ENCODE measurements at places on chromosomes 1 and 21. TPM values are rescaled to one million over a fixed set of nuclear protein-coding genes. Genes with fewer than 3 reads are reported as not detected.

MCOLN3 gene
- total RNA-seq, result 5.8 TPM

LPAR3 gene
- 33.5 TPM for total RNA-seq

SPATA1 gene
- 1.3 TPM for total RNA-seq

PDC gene
- total RNA-seq, result not detected

AKR7A3 gene
- 1.2 TPM for total RNA-seq

GJA5 gene
- total RNA-seq, result 2.0 TPM

TMEM69 gene
- 13.2 TPM for total RNA-seq

ADGRB2 gene
- total RNA-seq, result 7.4 TPM

FLG gene
- total RNA-seq, result not detected

DCDC2B gene
- total RNA-seq, result not detected

PGLYRP3 gene
- not detected for total RNA-seq

AVPR1B gene
- total RNA-seq, result not detected

CYYR1 gene
- total RNA-seq, result 0.15 TPM

ERG gene
- total RNA-seq, result 0.44 TPM

REN gene
- not detected for total RNA-seq

PPIH gene
- 9.6 TPM for total RNA-seq

All from smooth muscle cell of trachea (primary cell).